T-helper 1 cell (primary cell): ENCODE measurements at places on chromosomes 5 and 9.
A peak's percentile ranks its signal among the peaks of the same experiment; 100 is the strongest.

GRCh38 chr5:134247428-134248224 lies 21.8 kb upstream of the PPP2CA start:
- DNase-seq, result no peak

GRCh38 chr5:112823656-112824055 lies 37.4 kb upstream of the SRP19 start:
- DNase-seq, result no peak

DNA sequence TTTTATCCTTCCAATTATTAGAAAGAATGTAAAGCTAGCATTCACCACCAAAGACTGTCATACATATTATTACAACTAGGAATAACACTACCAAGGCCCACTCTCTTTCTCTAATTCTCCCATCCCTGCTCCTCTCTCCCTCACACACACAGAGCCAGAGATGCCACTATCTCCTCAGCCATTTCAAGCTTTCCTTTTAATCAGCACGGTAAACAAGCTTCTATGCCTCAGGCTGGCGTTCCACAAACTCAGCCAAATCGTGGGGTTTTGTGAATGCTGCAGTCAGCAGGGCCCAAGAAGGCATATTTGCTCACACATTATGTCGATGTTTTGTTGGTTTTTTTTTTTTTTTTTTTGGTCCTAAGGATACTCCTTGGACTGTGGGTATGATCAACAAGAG lies 979.9 kb upstream of the DMAC1 start:
- DNase-seq, result no peak

DNA sequence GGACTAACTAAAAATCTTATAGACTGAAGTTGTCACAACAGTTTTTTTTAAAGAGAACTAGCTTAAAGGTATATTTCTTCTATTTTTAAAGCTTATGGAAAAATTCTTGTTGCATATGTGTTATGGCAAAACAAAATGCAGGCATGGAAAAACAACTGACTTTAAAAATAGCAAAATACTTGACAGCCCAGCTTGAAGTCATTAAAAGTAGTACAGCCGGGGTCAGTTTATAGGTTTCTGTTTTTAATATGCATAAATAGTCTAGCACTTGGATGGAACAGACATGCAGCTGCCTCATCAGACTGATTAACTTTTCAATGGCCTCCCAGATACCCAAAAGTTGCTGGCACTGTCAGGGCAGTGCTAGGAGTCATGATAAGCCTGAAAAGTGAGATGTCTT lies 22.3 kb upstream of the ARL15 start:
- DNase-seq, result no peak

DNA sequence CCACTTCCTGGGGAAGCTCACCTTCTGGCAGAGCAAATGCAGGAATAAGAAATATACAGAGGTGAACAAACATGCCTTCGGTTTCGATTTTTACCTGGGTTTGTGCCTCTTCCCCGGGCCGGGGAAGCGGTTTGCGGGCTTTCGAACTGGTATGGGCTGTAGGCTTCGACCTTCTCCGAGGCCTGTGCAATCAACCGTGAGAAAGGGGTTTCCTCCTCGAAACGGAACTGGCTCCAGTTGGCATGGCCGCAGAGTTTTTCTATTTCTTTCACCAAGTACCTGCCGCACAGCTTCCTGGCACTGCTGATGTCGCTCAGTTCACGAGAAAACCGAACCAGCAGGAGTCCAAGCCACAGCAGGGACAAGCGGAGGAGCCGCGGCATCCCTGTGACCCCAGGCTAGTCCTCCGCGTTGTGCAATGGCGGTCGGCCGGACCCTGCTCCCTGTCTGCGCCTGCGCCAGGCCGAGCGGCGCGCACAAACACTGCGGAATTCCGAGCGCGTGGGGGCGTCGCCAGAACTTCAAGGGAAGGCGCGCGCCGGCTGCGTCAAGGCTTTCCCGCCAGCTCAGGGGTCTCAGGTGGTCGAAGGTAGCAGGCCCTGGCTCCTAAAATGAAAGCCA lies at the start of gene INSL6:
TSS of gene INSL6 (minus strand) at position 420 of the 621 bp plus-strand sequence. CDS start at position 383, 37 bp downstream.
- DNase-seq, result no peak

- no peak for DNase-seq
Observed at GRCh38 chr9:2741441-2742158, 24.3 kb downstream of the KCNV2 start.

GRCh38 chr9:114910541-114910940 lies 19.9 kb downstream of the TNFSF8 start:
- no peak for DNase-seq

DNA sequence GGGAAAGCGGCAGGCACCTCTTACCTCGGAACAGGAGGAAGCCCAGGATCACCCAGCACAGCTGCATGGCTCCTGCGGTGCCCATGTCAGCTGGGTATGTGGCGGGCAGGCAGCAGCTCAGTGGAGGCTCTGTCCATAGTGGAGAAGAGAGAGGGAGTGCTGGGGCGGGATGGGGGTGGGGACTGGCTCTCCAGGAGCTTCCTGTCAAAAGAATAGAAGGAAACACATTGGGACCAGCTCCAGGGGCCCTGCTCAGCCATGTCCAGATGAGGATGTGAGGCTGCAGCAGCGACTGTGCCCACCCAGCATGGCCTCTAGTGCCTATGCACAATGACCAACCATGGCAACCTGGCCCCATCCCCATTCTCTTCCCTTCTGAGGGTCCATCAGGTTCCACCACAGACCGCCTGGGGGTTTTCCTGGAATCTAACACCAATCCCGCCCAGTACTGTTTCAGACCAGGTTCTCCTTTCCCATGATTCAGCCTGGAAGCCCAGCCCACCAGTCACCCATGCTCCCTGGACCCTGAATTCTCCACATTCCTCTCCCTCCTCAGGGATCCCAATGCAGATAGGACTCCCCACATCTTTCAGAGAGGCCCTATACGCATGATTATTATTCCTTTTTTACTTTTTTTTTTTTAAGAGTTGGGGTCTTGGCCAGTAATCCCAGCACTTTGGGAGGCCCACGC lies at the start of gene ECSCR:
TSS of gene ECSCR (minus strand) at position 158 of the 691 bp plus-strand sequence. CDS start at position 85, 73 bp downstream.
- no peak for DNase-seq

- DNase-seq, result no peak
Observed at GRCh38 chr9:5863092-5863746, 27.5 kb upstream of the MLANA start.

GRCh38 chr5:51395245-51395644 lies 12.0 kb downstream of the ISL1 start:
- no peak for DNase-seq

DNA sequence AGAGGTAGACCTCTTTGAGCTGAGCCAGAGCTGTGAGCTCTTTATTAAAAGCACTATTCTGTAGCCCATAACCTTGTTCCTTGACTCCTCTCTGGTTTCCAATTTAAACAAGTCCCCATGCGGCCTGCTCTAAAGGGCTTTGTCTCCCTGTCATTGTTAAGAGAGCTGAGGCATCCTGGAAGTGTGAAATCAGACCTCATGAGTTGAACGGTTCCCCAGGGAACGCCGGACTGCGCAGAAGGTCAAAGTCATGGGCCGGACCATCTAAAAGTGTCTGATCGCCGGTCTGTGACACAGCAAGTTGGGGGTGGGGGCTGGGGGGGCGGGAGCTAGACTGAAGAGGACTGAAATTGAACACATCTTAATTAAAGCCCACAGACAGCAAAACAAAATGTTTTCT lies 265.8 kb downstream of the SLF1 start:
- no peak for DNase-seq

DNA sequence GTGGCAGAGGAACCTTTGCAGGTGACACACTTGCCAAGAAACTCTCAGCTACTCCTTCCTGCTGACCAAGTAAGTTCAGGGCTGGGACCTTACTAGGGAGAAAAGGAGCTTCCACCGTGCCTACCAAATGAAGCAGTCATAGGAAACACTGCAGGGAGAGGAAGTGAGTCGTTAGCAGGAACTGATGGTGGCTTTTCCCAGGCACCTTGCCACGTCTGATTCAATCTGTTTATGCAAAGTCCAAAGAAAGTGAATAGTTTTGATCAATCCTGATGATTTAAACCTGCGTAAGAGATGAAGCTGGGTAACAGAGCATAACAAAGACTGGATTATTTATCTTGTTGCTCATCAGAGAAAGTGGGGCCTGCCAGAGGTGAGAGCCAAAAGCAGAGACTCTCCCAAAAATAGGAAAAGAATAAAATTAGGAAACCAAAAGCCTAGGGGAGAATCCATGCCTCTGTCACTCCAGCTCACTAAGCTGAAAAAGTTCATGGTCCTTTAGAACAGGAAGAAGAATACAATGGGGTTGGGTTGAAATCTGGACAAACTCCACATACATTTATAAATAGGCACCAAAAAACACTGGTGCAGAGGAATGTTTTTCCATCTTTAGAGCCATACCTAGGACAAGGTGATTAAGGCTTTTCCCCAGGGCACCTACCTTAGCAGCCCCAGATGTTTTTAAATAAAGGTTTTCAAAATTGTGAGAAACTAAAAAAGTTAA lies 9.3 kb upstream of the PFDN1 start:
- no peak for DNase-seq

DNA sequence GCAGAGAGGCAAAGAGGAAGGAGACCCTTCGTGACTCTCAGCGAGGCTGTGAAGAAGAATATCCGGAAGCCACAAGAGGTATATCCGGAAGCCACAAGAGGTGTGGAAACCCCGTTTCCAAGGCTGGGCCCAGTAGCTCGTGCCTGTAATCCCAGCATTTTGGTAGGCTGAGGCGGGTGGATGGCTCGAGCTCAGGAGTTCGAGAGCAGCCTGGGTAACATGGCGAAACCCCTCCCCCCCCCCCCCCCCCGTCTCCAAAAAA lies 612 bp upstream of the BBLN start:
- DNase-seq, result peak; percentile 69

GRCh38 chr5:35598707-35599370 lies 18.8 kb upstream of the SPEF2 start:
- no peak for DNase-seq

- no peak for DNase-seq
Observed at GRCh38 chr5:37859805-37860204, 20.0 kb upstream of the GDNF start.
